Urinary bladder (tissue), 4 donors: ENCODE measurements at places on chromosomes 6 and 20. TPM values are rescaled to one million over a fixed set of nuclear protein-coding genes. Genes with fewer than 3 reads are reported as not detected.
A peak's percentile ranks its signal among the peaks of the same experiment; 100 is the strongest.

- DNase-seq, result no peak
Observed at GRCh38 chr6:37005827-37006567, 542 bp downstream of the FGD2 start.

DNA sequence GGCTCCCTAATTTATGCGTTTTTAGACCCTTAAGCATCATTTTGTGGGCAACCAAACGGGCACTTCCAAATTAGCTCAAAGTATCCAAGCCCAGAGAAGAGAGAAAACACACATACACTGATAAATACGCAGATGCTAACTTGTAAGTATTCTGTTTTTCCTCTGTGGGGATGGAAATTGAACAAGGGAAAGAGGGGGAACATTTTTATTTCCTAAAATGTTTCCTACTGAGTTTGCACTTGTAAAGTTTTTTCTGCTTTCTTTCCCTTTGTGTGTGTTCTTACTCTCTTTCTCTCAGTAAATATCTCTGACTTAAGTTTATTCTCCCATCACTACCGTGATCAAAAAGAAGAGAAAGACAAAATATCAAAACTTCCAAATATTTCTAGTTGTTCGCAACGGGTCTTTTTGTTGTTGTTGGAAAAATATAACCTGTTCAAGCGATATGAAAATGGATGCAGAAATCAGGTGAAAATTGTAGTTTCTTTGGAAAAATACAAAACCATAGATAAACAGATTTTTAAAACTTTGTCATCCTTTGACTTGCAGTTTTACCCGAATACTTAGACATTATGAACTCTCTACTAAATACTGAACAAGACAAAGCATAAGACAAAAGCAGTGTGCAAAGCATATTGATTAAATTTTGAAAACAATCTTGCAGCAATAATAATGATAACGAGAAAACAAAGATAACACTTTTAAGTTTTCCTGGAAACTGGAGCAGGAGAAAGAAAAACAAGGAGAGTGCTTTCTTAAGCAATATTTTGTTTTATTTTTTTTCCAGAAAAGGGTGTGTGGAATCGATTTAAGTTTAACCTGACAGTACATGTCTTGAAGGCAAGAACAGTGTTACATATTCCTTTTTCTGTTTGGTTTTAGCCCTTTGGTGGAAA is 1.0 kb upstream of the NKX2-4 start:
- no peak for DNase-seq

- DNase-seq, result no peak
Observed at GRCh38 chr20:49824206-49824605, 11.6 kb downstream of the SLC9A8 start.

DNA sequence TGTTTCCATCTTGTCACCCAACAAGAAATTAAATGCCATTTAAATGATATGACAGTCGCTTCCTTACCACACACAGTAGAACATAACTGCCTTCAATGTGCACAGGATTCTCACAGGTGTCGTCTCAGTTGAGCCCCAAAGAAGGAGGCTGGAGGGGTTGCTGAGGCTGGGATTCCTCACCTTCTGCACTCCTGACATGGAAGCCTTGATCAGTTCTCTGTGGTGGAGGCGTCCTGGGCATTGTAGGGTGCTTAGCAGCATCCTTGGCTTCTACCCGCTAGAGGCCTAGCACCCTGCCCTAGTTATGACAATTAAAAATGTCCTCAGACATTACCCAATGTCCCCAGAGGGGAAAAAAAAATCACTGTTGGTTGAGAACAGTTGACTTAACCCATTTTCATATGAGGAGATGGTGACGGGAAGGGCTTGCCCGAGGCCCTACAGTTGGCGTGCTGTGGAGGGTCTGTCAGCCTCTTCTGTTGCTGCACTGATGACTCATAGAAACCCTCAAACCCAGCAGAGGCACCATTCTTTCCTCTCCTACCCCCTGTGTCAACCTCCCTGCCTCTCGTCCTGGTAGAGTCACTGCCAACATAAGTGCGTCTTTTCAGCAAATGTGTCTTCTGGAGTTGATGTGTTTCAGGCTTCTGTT is 19.3 kb upstream of the ZNF831 start:
- DNase-seq, result no peak

DNA sequence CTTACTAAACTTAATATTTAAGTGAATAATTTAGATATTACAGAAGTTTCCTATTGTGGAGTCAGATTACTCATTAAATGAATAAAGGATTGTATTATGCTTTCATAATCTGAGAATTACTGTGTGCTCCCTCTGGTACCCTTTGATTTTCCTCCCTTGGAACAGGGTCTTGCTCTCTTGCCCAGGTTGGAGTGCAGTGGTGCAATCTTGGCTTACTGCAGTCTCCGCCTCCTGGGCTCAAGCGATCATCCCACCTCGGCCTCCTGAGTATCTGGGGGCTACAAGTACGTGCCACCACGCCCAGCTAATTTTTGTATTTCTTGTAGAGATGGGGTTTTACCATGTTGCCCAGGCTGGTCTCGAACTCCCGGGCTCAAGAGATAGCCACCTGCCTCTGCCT is 9.6 kb downstream of the WTAP start:
- no peak for DNase-seq

GRCh38 chr6:33929575-33930288 is 125.9 kb upstream of the MLN start:
- DNase-seq, result no peak

- DNase-seq, result peak; percentile 57
Observed at GRCh38 chr6:68634726-68635411, at the start of gene ADGRB3. Gene ADGRB3, plus strand, starts transcription at chr6:68635282. Its CDS starts 3,394 bp downstream, at chr6:68638676.

GRCh38 chr6:38281126-38281525 is 358.6 kb downstream of the BTBD9 start:
- DNase-seq, result no peak

DNA sequence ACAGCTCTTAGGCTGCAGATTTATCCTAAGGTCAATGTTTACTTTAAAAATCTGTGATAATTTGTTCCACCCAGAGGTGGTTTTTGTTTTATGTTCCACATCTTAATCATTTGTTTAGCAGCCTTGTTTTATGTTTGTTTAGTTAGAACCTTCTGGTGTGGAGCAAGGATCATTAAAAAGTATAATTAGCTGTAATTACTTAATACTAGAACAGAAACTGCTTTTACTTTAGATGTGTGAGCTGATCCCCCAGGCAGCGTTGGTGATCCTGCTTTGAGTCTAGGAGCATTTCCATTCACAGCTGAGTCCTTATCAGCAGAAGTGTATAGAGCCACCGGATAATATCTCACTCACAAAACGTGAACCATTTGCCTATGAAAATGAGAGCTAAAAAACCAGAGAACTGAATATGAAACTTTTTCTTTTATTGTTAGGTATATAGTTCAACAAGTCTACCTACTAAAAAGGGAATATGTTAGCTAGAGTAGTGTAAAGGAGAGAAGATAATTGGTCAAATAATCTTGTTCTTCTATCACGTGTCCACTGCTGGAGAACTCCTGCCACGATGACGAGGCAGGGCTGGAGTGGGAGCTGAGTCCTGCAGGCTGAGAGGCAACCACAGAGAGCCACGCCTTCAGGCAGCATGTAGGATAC is 78.5 kb downstream of the TRMT11 start:
- DNase-seq, result no peak

DNA sequence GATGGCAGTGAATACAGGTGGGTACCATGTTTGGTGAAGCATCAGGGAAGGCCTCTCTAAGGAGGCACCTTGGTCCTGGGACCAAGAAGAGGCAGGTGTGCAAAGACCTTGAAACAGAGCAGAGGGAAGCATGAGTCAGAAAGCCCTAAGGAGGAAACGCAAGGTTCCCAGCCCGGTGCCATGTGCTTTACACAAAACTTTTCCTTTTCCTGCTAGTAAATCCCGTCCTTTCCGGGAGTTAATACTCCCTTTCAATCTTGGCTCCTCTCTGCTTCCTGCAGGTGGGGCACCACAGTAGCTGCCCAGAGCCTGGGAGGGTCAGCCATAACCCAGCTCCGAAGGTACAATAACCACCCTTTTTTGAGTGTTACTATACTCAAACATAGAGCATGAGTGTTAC is 19.4 kb upstream of the SLC23A2 start:
- DNase-seq, result no peak

- DNase-seq, result no peak
Observed at GRCh38 chr6:150745896-150746295, 119.6 kb upstream of the MTHFD1L start.

DNA sequence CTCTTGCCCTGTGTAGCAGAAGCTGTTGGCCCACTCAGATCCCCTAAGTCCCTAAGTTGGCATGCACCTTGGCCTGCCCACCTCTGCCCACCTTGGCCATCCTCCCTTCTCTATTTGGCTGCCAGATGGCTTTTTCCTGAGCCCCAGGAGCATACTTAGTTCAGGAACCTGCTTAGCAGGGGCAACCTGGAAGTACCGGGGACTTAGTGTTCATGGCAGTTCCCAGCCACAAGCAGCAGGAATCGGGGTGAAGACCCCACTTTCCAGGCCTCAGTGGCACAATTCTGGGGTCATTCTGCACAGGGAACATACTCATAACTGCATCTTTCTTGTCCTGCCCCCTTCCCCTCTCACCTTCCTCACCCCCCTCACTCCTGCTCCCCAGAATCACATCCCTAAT is 158.0 kb upstream of the PMEPA1 start:
- DNase-seq, result no peak

DNA sequence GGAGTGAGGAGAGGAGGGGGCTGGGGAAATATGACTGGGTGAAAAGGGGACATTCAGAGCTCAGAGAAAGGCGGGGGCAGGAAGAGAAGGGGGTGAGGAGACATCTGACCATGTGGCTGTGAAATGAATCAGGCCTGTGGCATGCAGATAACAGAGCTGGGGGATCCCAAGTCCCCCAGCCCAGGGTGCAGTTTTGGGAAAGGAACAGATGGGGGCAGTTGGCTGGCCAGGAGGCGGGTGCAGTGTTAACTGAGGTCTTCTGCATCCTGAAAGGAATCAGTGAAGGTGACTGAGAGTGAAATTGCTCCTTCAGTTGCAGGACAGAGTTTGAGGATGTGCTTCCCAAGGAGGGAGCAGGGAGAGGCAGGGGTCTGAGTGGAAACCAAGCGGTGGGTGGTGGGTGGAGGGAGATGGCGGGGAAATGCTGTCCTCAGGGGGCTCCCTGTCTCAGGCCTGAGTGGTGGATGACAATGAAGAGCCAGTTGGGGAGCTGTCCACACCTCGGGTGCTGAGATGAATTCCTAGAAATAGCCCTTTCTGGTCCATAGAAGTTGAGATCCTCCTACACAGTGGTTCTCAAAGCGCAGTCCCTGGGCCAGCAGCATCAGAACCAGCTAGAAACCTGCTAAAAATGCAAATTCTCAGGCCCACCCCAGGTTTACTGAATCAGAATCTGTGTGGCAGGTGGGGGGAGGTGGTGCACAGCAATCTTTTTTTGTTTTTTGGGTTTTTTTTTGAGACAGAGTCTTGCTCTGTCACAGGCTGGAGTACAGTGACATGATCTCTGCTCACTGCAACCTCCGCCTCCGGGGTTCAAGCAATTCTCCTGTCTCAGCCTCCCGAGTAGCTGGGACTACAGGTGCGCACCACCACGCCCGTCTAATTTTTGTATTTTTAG is 26.0 kb upstream of the CCDC167 start:
- DNase-seq, result no peak

DNA sequence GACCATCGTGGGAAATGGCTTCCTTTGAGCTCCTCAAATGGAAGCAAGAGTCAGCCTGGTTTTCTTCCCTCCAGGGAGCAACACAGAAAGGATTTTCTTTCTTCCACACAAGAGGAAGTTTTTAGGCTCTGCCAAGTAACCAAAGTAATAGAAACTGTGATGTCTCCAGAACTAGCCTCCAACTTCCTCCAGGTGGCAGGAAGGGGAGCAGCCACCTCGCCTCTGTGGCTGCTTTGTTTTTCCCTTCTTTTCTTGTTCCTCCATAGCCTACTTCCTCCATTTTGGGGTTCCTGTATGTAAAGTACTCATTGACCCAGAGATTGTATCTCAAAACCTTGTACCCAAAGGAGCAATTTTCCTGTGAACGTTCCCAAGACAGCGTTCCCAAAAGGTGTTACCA is 32.7 kb upstream of the CCR6 start:
- no peak for DNase-seq

- DNase-seq, result no peak
Observed at GRCh38 chr6:30154709-30155519, 6.1 kb downstream of the TRIM10 start.

GRCh38 chr6:150813993-150814359 is 51.5 kb upstream of the MTHFD1L start:
- DNase-seq, result no peak

- no peak for DNase-seq
Observed at GRCh38 chr6:42571611-42572342, 7.9 kb downstream of the UBR2 start.

- DNase-seq, result no peak
Observed at GRCh38 chr6:18795726-18796125, 408.6 kb downstream of the RNF144B start.

- DNase-seq, result no peak
Observed at GRCh38 chr6:16602035-16602434, 159.2 kb downstream of the ATXN1 start.

GRCh38 chr6:4381381-4381780 is 246.0 kb upstream of the ECI2 start:
- DNase-seq, result no peak

- DNase-seq, result no peak
Observed at GRCh38 chr6:33961691-33962090, 157.9 kb upstream of the MLN start.

DNA sequence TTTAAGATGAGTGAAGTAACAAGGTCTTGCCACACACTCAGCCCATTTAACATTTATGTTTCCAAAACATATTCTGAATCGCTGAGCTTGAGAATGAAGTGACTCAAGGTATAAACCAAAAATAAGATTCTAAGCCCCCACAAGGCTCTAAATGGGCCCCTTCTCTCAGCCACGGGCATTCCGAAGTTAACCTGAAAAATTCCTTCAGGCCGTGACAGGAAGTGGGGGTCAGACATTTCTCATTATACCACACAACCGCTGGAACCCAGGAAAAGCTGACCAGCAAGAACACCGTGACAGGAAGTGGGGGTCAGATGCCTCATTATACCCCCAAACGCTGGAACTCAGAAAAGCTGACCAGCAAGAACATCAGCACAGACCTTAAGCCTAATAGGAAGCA is 247.9 kb downstream of the ERMARD start:
- DNase-seq, result no peak

GRCh38 chr6:107244082-107244741 is 128.9 kb upstream of the BEND3 start:
- DNase-seq, result no peak

- DNase-seq, result no peak
Observed at GRCh38 chr6:144330017-144330987, 45.2 kb downstream of the UTRN start.

DNA sequence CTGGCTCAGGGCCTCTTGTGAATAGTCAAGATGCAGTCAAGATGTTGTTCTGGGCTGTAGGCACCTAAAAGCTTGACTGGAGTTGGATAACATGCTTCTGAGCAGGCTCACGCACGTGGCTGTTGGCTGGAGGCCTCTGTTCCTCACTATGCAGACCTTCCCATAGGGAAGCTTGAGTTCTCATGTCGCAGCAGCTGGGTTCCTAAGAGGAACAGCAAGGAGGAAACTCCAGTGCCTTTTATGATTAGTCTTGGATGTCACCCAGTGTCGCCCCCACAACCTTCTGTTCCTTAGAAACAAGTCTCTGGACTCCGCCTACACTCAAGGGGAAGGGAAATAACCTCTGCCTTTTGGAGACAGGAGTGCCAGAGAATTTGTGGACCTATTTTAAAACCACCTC is 210.7 kb downstream of the BCAS1 start:
- DNase-seq, result no peak

GRCh38 chr6:604579-604978 is 52.3 kb downstream of the HUS1B start:
- DNase-seq, result no peak

The SPDEF gene
- 0.16 TPM for polyA plus RNA-seq

The DACT2 gene
- 0.60 TPM for polyA plus RNA-seq

The SOX18 gene
- polyA plus RNA-seq, result 66.0 TPM

The IL17F gene
- not detected for polyA plus RNA-seq

The PLG gene
- polyA plus RNA-seq, result 0.94 TPM

The SLC2A10 gene
- 12.0 TPM for polyA plus RNA-seq

The RCAN2 gene
- polyA plus RNA-seq, result 60.2 TPM

The RPP40 gene
- 10.4 TPM for polyA plus RNA-seq

The SLC22A3 gene
- 9.1 TPM for polyA plus RNA-seq
